Fibroblast of lung (primary cell): ENCODE measurements at places on chromosomes 2 and 18.

GRCh38 chr18:78554944-78555608 is 424.5 kb upstream of the SALL3 start:
- no peak for DNase-seq

- no peak for DNase-seq
Measured at GRCh38 chr2:101817481-101817880, 120.0 kb downstream of the MAP4K4 start.

DNA sequence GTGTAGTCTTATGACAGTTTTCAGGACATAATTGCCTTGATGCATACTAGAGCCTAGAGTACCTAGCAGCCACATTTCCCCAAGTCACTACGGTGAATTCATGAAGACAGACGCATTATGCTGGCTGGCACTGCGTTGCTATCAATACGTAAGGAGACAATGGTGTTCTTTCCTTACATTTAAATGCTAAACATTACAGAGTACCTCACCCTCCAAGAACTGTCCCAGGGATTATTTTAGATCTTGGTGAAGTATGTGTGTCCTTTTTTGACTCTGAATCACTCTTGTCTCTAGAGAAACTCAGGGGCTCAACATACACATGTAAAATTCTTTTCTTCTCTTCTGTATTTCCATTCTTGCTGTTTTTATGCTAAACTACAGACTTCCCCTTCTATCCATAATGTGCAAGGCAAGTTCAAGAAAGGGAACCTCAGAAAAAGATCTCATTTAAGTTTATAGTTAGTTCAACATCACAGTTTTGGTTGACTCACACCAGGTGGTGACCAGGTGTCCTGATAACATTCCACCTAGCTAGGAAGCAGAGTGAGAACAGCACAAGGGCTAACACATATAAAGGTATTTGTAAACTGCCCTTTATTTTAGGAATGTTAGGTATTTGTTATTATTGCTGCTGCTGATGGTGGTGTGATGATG is 212.4 kb upstream of the HNRNPA3 start:
- DNase-seq = no peak

GRCh38 chr2:206443735-206444527 is 599 bp downstream of the ADAM23 start:
- peak; percentile 46 for DNase-seq

- DNase-seq = no peak
Measured at GRCh38 chr2:178320011-178320585, 125.8 kb downstream of the OSBPL6 start.

DNA sequence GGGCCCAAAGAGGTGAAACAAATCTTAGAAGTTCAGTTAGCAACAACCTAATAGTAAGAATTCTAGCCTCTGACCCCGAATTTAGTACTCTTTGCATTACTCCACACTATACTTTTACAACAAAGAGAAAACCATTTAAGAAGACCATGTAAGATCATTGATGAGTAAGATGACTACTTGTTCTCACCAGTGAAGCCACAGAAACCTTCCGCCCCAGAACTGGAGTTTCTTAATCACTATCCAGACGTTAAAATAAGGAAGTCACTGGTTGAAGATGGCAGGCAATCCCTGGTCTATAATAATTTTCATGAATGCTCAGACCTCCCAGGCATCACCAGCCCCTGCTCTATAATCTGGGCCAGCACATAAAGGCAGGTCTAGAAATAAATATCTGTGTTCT is 95.0 kb downstream of the TMEM163 start:
- DNase-seq = no peak

DNA sequence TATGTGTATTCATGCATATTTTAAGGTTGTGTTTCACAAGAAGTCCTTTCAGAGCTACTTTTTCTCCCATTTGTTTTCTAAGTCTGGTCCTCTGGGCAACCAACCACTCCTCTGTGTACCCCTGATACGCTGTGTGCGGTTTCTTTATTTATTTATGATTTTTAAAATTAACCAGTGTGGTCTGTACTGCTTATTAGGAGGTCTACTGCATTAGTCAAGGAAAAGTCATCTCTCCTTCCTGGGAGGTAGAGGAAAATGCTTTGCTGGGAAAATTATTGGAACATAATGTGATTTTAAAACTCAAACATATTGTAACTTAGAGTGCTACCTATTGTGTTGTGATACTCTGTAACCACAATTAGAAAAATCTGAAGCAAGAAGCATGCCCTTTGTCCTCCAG is 1404.3 kb downstream of the SUCLG1 start:
- DNase-seq = peak; percentile 38

- no peak for DNase-seq
Measured at GRCh38 chr2:151968770-151969470, 129.9 kb downstream of the CACNB4 start.

DNA sequence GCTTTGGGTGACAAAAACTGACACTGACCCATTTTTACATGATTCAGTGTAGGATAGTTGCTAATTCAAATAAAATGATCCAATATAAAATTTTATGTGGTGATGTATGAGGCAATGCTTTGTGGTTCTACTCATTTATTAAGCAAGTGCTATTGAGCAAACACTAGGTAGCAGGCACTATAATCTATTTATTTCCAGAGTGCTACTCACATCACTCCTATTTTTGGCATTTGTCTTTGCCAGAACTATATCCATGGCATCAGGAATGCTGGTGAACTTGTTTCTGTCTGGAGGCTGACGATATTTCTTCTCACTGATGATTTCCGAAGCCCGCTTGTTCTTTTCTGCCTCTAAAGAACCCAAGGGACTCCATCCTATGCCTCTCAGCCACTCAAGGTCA is 84.3 kb downstream of the NEB start:
- DNase-seq = no peak

GRCh38 chr2:86433137-86433536 is 8.0 kb upstream of the KDM3A start:
- DNase-seq = no peak

- DNase-seq = no peak
Measured at GRCh38 chr2:191941376-191941929, 94.6 kb upstream of the CAVIN2 start.

DNA sequence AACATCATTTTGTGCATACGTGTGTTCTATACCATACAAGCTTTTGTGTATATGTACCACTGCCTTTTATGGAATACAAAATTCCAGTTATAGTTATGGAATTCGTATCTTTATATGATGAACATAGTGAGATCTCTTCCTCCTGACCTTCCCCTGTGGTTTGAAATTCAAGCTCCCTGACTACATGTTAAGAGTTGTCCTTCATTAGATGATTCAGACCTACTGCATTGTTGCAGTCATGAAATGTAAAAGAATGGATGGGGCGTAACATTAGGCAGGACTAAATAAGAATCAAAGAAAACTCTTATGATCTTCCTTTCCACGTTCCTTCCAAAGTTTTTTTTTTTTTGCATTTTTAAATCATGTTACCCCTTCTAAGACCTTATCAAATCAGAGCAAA is 107.1 kb downstream of the UNC80 start:
- DNase-seq = no peak
